RWPE2 (cell line): ENCODE measurements at places on chromosomes 11 and 22.

- DNase-seq = no peak
Measured at GRCh38 chr11:66691311-66691980, 13.8 kb upstream of the RBM4B start.

GRCh38 chr11:5696210-5696609, 6.6 kb downstream of the TRIM22 start:
- no peak for DNase-seq

- DNase-seq = no peak
Measured at GRCh38 chr11:15967966-15968365, 388.4 kb downstream of the SOX6 start.

- DNase-seq = no peak
Measured at GRCh38 chr22:39266398-39267030, 21.7 kb upstream of the PDGFB start.

- DNase-seq = no peak
Measured at GRCh38 chr11:6225024-6225423, 9.4 kb downstream of the FHIP1B start.

DNA sequence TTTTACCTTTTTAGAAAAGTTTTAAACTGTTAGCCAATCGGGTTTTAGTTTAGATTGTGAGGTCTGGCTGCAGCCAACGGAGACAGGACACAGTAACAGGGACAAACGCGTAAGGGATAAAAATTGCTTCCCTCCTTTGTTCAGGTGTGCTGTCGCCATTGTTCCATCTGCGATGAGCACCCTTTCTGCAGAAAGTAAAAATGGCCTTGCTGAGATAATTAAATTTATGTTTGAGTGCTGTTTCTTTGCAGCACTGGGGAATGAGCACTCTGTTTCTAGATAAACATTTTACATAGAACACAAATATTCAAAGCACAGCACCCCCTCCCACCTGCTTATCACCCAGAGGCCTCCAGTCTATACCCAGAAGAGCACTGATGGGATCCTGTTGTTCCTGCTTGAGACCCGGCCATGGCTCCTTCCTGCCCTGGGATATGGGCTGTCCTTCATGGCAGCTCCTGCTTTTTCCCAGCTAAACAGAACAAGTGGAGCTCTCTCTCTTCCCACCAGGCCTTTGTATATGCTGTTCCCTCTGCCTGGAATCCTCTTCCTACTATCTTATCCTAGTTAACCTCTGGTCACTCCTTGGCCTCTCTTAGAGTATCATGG, 34.3 kb upstream of the CELSR1 start:
- DNase-seq = peak; percentile 10

DNA sequence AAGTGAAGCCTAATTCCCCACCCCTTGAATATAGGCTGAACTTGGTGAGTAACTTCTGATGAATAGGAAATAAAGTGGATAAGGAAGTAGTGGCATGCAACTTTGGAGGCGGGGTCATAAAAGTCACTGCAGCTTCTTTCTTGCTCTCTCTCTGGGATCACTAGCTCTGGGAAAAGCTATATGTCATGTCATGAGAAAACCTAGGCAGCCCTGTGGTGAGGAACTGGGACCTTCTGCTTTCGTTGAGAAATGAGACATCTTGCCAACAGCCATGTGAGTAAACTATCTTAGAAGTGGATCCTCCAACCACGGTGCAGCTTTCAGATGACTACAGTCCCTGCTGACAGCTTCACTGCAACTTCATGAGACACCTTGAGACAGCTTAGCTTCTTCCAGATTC, 15.7 kb downstream of the ZNF214 start:
- DNase-seq = no peak

DNA sequence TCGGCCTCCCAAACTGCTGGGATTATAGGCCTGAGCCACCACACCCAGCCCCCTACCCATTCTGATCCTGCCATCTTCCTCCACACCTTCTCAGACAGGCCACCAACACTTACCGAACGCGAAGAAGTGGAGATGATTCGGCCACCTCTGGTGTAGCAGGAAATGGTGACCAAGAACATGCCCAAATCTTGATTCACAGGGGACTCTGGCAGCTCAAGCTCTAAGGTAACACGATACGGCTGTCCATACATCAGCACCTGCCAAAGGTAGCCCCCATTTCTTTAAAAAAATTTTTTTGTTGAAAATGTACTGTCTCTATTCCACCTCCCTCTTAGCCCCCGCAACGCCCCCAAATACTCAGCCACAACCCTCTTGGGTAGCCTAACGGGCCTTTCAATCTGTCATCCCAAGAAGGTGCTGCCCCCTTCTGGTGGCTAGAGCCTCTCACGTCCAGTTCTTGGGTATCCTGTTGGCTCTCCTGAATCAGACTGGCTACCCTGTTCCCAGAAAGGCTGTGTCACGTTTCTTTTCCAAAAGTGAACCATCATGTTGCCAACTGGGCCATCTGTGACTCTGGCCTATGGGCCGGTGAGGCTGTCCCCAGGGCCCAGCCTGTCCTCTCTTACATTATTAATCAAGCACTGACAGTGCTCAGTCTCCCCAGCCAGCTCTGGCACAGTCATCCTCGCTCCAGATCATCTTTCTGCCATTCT, 5.3 kb upstream of the LRRN4CL start:
- no peak for DNase-seq

DNA sequence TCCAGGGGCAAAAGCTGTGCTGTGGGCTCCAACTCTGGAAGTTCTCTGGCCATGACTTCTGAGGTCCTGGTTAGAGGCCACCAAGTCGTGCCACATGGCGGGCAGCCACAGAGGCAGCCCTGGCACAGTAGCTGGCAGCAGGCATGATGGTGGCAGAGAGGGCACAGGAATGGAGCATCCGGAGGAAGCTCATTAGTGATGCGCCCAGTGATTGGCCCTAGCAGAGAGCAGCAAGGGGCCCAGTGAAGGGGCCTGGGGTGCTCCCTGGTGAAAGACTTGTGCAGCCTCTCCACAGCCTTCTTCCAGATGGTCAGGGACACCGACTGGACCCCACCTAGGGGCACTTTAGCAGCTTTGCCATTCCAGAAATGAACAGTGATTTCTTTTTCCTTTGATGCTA, 7.0 kb downstream of the C11orf16 start:
- no peak for DNase-seq

DNA sequence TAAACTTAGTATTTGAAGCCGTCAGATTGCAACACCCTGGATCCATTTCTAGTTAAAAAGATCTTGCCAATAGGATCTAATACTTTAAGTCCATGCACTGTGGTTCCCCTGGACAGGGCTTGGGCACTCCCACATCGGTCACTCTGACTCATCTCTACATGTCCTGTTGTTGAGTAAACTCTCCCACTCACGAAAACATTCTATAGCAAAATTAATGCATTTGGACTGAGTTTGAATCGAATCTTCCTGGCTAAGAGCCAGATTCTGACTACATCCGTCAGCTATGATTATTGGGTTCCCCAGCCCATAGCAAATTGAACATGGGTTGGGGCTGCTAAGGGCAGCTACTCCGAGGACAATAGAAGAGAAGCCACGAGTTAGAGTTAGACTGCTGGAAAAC, 182.1 kb upstream of the SORL1-AS1 start:
- no peak for DNase-seq

- DNase-seq = no peak
Measured at GRCh38 chr11:61983419-61983818, 16.0 kb upstream of the FTH1 start.

DNA sequence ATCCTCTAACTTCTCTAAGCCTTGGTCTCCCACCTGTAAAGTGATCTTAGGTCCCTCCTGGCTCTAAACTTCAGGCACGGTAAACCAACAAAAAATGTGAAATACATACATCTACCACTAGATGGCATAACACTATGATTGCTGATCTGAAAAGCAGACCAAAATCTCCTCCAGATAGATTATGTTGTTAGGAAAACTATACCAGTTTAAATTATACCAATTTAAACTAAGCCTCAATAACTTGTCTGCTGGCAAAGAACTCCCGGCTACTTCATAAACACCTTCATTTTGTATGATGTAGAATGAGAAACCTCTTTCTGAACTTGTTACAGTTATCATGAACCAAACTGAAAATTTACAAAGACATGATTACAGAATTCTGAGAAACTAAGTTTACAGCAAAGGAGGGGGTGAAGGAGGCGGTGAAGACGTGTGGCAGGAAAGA, 85.9 kb downstream of the SBF2 start:
- DNase-seq = no peak

- no peak for DNase-seq
Measured at GRCh38 chr11:47867823-47868222, 19.7 kb upstream of the NUP160 start.

- DNase-seq = no peak
Measured at GRCh38 chr11:46677991-46678740, 22.3 kb downstream of the ARHGAP1 start.

- DNase-seq = no peak
Measured at GRCh38 chr11:8223513-8223900, 40.2 kb downstream of the LMO1 start.

GRCh38 chr11:102390667-102391465, 43.9 kb downstream of the BIRC2 start:
- DNase-seq = no peak

DNA sequence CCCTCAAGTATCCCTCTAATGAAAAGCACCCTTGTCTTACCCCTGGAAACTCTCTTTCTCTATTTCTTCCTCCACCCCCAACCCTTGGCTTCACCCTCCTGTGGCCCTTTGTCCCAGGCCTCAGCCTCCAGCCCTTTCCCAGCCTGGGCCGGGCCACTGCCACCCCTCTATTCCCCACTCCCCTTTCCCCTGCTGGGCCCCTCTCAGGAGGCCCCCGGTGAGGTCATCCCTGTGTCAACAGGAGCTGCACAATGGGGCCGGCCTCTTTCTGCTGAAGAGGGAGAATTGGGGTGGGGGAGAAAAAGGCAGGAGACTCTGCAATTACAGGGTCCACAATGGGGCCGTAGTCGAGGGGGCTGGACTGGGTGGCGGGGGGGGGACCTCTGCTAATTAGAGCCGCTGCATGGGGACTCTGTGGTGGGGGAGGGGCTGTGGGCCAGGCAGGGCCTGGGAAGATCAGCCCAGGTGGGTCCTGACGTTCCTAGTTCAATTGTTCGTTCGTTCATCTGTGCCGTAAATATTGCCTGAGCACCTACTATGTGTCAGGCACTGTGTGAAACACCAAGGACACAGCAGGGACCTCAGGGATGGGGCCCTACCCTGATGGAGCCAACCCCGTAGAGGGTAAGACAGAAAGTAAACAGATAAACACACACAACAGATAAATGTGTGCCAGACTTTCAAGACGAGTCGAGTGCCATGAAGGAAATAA, 18.5 kb upstream of the MPPED1 start:
- DNase-seq = no peak

DNA sequence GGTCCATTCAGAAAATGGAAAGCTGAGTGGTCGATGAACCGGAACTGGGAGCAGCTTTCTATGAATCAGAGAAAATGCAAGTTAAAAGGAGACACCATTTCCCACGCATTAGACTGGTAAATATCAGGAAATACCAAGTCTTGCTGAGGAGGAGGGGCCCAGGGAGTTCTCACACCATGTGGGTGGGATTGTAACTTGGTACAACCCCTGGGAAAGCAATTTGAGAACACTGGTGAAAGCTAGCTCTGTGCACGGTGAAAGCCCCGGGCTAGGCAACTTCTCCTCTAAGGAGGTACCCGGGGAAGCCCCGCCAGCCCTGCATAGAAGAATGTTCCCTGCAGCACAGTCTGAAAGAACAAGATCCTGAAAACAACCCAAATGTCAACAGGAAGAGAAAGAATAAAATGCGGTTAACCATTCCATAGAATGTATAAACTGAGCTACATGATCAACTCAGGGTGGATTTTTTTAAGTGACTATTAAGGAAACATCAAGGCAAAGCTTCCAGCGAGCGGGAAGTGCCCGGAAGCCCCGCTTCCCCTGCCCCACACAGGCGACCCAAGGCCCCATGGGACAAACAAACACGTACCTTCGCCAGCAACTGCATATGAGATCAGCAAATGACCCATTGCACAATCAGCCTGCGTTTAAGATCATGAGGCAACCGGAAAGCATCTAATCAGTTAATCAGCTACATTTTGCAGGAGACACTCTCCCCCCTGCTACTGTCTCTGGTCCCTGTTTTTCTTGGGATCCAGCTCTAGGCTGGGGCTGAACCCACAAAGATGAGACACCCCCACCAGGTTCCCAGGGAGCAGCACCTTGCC, 11.3 kb downstream of the SHANK2 start:
- DNase-seq = peak; percentile 88

GRCh38 chr11:1476940-1477736, 9.4 kb downstream of the MOB2 start:
- no peak for DNase-seq

DNA sequence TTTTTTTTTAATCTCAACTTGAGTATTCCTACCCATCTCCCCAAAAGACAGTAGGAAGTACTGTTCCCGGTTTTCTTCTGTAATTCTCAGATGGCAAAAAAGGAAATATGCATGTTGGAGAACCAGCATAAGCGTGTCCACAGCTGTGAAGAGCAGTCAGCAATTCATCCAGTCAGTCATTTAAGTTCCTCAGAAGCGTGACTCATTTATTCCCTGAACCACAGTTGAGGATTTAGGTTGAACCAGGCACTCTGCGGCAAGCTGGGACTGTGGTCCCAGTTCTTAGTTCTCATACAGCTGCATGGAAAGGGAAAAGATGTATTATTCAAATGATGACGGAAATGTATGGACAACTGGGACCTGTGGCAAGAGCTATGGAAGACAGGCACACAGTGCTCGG, 61.0 kb upstream of the MYO18B start:
- DNase-seq = no peak

- DNase-seq = no peak
Measured at GRCh38 chr11:113647856-113648255, 58.3 kb downstream of the TMPRSS5 start.

- DNase-seq = no peak
Measured at GRCh38 chr11:80281194-80281593, 840.4 kb upstream of the TENM4 start.

DNA sequence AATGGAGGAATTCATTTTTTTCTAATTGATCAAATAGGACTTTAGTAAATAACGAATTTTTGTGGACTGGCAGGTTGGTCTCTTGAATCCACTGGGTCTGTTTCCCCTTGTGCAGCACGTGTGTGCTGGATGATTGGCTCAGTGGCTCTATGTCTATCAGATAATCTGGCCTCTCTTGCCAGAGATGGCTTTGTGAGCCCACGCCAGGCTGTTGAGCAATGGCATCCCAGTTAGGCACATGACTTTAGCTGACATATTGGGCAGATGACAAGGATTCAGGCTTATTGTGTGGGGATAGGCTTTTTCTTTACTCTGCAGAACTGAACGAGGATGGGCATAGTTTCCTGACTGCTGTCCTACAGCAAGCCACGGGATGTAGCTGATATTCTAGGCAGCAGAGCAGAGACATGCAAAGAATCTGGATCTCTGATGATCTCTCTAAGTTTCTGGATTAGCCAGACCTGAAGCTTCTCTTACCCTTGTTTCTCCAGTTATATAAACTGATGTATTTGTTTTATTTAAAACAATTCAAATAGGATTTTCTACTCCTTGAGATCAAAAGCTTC, 144.9 kb downstream of the ARHGAP42 start:
- DNase-seq = no peak
